ENCODE measurements at places on chromosomes 7 and 10.
A peak's percentile ranks its signal among the peaks of the same experiment; 100 is the strongest.

DNA sequence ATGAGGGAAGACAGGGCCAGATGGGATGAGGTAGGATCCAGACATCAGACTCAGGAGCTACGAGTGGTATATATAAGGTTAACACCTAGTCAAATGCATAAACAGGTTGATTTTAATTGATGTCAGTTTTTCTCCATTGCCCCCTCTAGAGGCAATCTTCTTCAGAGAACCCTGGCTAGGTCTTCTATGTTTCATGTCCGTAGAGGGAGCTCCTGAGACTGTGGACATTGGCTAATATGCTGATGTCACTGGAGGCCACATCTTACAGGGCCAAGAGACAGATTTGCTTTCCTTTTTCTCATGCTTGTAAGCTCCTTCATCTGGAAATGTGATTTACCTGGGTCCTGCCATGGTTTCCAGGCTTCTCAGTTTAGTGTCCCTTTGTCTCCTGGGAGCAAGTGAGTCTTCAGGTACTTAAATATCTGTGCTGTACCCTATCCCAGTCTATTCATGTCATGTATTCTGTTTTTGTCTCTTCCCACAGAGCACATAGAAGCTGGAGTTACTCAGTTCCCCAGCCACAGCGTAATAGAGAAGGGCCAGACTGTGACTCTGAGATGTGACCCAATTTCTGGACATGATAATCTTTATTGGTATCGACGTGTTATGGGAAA, 161.6 kb upstream of the PRSS1 start:
- no peak for DNase-seq

GRCh38 chr10:34716958-34717357, 98.1 kb downstream of the PARD3 start:
- no peak for DNase-seq

DNA sequence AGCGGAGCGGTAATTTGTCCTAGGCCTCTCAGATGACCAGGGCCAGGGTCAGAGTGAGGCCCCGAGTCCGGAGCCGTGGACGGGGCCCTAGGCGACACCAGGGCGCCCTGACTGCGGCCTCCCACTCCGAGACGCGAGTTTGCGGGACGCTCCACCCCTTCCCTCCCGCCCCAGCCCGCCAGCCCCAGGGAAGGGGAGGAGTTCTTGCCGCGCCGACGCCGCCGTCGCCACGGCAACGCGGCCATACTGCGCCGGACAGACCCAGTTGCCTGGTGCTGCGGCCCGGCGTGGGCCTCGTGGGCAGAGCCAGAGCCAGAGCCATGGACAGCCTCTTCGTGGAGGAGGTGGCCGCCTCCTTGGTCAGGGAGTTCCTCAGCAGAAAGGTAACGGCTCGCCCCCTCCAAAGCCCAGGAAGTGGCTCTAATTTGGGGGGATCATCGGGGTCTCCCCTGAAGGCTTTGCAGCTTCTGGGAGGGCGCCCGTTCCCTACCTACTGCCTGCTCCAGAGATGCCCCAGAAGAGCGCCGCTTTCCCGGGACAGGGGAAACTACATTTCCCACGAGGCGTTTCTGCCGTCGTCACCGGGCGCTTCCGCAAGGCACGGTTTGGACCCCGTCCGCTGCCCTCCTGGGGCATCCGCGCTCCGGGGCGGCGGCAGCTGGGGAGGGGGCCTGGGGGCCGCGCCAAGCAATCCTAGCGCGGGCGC, at the start of gene MINDY4:
Gene MINDY4, plus strand, starts transcription at position 244 of the 706 bp plus-strand sequence. Its CDS starts 77 bp downstream, at position 321.
- peak; percentile 17 for DNase-seq

DNA sequence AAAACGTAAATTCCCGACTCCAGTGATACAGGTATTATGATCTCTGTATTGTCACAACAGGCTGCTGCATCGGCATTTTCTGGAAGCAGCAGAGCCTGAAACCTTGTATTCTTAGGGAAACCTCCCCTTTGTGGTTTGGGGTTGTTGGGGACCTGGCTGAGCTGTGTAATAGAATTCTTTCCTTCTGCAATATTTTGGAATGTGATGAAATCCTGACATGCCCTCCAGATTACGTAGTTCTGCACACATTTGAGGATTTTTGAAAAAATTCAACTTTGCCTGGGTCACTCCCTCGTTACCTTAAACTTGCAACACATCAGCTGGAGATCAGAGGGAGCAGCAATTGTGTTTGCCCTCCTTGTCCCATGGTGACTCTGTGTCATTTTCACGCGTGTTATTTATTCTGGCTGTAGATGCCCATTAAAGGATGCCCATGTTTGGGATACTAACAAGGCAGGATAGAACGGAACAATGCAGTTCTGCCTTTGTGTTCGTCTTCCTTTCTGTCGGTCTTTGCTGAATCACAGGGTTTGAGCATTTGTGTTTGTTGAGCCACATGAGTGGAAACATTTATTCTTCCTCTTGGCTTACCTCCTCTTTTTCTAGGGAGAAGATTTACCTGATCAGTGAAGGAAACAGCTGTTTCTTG, 181.7 kb downstream of the TCF7L2 start:
- no peak for DNase-seq

GRCh38 chr7:87689374-87689773, 61.2 kb downstream of the RUNDC3B start:
- no peak for DNase-seq

Measured in stimulated activated CD4-positive, alpha-beta T cell treated with anti-CD3 and anti-CD28 coated beads, Interleukin-1b, Interleukin-23, amount 100 ng/mL, for 1 hour (primary cell).